ENCODE measurements at places on chromosomes 16 and 17.
A peak's percentile ranks its signal among the peaks of the same experiment; 100 is the strongest.

DNA sequence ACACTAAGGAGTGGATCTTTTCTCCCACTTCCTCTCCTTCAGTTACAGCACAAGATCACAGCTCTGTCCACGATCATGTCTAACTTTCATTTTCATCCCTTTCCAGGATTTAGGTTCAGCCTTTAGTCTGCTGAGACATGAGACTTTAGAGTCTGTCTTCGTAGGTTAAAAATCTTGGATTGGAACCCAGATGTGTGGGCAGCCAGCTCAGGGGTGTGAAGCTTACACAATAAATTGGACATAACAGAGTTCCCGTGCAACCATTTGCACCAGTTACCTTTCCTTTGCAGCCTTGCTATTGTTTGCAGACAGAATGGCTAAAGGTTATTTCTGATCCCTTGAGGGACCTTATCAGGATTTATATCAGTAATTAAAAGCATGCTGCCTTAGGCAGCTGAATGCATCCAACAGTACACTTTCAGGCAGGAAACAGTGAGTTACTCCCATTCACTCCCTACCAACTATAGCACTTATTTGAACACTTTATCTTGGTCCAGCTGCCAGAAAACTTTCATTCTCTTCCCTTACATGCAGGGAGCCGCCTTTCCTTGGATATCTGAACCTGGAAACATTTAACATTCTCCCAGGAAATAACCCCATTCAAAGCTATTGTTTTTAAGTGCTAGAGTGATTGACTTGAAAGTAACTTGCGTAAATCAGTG, 87.3 kb downstream of the TMEM100 start:
- no peak for DNase-seq

- peak; percentile 46 for DNase-seq
Measured at GRCh38 chr17:82257473-82257872, 16.0 kb downstream of the CSNK1D start.

DNA sequence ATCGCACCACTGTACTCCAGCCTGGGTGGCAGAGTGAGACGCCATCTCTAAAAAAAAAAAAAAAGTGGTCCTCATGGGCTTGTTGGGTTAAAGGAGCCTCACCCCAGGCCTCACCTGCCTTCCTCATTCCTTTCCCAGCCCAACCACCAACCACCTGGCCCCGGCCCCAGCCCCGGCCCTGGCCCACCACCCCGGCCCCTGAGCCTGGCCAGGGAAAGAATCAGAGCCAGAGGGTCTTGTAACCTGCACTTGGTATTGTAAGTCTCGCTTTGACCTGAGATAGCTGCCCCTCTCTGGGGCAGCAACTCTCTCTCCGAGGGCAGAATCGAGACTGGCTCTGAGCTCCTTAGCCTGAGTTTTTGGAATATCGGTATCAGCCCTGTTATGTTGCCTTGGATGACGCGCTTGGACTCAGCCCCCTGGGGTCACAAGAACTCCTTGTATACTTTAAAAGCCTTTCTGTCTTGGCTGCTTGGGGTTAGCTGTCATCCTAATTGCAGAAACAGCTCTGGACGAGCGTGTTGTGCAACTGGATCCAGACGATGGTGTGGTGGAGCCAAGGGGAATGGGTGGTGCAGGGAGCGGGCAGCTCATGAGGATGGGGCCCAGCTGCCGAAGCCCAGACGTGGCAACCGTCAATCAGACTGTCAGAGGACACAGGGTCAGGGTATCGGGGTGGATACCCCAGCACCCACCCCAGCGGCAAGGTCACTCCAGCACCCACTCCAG, 14.6 kb downstream of the SMTNL2 start:
- DNase-seq: no peak

DNA sequence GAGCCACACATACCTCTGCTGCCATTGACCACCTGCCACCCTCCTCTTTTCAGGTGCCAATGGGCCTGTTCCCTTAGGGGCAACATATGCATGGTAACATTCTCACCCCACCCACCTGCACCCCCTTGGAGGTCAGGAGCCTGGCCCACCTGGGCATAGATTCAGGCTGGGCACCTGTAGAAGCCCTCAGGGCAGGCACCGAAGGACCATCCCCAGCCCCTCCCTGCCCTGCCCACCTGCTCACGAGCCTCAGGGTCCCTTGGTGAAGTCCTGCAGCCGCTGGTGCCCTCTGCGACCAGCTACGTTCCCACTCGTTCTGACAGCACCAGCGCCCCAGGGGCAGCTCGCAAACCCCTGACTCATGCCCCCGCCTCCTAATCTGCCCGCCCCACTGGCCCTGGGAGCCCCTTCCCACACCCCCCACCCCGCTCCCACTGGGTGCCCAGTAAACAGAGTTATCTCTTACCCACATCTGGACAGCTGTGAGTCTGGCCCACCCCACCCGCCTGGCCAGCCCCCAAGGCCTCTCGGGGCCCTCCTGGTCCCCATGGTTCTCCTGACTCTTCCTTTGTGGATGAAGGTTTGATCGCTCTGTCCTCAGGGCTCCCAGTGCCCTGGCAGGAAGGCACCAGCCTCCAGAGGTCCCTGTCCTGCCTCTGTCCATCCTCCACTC, at the start of gene SLC4A1:
SLC4A1 (minus strand) TSS at position 318 of the 673 bp plus-strand sequence. CDS start 5,269 bp downstream, outside the sequence.
- DNase-seq: no peak

DNA sequence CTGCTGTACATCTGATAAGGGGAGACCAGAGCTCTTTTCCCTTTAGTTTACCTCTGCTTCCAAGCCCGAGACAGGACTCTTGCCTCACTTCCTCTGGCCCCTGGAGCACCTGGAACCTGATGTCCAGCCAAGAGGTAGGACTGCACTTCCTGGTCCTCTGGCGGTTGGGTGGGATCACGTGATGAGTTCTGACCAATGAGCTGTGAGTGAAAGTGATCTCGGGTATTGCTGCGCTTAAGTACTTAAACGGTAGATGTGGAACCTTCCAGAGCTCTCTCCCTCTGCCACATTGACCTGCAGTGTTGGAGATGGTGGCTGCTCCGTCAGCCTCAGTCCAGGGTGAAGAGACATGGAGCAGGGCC, 67.0 kb downstream of the SMPD3 start:
- DNase-seq: no peak

GRCh38 chr16:72427051-72427782, 255.3 kb upstream of the PMFBP1 start:
- no peak for DNase-seq

- no peak for DNase-seq
Measured at GRCh38 chr17:68679882-68680281, 78.7 kb upstream of the FAM20A start.

DNA sequence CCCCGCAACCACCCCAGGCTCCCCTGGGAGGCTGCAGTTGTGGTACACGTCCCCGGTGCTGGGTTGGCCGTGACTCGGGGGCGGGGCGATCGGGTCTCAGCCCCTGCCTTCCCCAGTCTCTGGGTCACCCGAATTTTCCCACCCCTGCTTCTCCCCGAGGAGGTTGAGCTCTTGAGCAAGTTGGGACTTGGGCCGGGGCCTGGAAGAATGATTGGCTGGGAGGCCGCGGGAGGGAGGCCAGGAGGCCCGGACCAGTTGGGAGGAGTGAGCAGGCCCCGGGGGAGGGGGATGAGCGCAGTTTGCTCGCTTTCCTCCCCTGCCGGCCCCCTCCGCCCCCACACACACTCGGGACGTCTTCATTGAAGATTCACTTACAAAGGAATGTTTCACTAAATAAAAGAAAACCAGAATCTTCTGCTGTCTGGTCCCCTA, 4.5 kb upstream of the HEXIM1 start:
- no peak for DNase-seq

DNA sequence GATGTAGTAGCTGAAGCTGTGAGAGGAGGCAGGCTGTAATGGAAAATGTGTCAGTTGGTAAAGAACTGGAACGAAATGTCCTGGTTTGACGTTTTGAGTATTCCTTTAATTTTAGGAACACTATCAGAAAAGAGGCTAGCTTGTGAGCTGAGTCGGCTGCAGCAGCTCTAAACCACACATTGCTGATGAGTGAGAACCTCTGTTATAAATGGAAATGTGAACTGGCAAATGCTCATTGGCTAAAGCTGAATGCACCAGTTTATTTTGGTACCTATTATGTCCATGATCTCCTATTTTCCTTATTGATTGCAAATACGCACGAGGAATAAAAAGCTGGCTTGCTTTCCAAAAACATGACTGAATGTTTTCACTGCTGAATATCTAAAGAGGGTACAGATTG, 11.0 kb upstream of the WIPI1 start:
- no peak for DNase-seq
